ENCODE measurements at places on chromosomes 7 and 10. TPM values are rescaled to one million over a fixed set of nuclear protein-coding genes. Genes with fewer than 3 reads are reported as not detected.

- DNase-seq: no peak
These were observed 1.1 kb downstream of the TMEM196 start for GRCh38 chr7:19772306-19772705.

DNA sequence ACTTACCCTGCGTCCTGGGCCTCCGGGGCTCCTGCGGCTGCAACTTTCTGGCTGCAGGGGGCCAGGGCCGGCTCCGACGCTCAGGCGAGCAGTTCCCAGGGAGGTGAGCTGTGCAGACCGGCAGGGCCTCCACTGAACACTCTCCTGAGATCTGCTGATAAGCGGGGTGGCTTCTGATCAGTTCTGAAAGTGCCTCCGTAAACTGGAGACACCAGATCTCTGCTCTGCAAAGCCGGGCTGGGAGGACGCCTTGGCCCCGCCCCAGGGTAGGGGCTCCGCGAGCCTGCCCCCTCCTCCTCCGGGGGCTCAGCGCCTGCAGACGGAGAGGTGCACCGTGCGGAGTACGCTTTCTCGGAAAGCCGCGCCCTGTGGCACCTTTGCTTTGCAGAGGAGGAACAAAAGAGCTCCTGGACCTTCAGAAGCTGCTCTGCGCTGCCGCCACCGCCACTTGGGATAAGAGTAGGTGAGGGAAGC lies 141.3 kb upstream of the VKORC1L1 start:
- DNase-seq: peak; percentile 30

DNA sequence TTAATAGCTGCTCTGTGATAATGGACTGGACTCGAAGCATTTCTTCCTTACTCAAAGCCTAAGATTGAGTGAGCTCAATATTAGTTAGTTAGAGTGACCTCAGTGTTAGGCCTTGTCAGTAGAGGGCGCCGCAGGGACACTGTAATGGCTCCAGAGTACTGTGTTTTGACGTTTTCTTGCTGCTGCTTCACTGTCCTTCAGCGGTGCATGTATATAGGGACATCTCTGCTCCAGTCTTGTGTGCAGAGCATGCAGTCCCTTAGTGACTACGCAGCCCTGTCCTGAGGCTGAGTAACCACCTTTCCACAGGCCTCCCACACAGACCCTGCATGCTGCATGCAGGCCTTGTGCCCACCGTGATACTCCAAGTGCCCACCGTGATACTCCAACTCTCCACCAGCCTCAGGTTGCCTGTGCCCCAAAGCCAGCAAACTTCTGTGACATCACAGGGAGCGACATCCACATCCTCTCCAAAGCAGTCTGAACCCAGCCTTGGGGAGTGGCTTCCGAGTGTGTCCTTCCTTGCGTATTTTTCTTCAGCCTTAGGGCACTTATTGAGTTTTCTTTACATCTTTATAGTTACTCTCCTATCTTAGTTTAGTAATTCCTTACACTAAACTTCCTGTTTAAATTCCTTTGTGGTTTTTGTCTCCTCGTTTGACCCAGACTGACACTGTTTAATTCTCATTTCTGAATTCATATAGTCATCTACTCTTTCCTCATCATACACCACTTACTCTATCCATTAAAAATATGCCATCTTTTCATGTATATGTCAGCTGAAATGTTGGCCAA lies 118.2 kb downstream of the JAZF1 start:
- DNase-seq: peak; percentile 74

- no peak for DNase-seq
These were observed 52.0 kb downstream of the GTF2IRD1 start for GRCh38 chr7:74505471-74506324.

DNA sequence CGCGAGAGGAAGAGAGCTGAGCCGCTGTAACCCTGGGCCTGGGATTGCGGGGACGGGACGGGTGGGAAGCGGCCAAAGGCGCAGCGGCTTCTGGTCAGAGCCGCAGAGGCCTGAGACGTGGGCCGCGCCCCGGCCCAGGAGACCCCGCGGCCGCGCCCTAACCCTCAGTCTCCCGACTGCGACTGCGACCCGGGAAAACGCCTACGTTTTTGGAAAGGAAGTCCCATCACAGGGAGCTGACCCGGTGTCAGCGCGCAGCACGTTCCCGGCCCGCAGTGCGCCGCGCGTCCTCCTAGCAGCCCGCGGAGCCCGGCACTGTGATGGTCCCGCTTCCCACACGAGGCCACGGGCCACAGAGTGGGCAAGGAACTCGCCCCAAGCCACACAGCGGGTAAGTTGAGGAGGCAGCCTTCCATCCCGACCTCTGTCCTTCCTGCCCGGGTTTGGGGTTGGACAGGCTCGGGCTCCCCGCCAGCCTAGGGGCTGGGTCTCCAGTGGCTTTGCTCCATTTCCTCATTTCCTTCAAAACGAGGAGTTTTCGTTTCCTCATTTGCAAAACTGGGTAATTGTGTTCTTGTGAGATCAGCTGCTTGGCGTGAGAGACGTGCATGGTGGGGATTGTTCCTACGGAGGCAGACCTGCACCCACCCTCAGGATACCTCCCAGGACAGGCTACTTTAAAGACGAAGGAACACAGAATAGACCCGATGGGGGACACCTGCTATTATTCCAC lies 1.2 kb downstream of the GPNMB start:
- no peak for DNase-seq

DNA sequence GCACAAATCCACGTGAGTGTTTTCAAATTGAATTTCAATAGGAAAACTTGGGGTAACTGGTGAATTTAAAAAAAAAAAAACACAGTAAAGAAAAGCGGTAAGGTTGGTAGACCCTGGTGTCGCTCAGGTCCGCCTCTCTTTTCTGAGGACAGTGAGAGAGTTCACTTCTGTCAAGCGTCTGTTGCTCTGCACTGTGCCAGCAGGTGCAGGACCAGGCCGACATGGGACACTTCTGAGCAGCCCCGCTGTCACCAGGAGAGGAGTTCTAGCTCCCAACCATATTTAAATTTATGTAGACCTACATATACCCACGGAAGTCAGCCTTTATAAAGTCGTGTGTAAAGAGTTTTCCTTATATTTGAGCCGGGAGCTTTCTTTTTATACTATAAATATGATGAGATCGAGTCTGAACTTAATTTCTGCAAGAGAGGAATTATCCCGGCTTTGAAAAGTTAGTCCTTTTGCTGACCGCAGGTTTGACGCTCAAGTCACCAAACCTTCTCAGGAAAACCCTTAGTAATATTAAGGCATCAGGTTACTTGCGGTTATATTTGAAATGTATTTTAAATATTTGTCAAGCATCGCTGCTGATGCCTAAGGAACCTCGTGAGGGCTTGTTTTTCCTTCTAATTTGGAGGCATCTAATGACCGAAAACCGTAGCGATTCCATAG lies 531 bp downstream of the IKZF1 start:
- DNase-seq: peak; percentile 73

- DNase-seq: no peak
These were observed 7.6 kb downstream of the FAM53B start for GRCh38 chr10:124736491-124737136.

DNA sequence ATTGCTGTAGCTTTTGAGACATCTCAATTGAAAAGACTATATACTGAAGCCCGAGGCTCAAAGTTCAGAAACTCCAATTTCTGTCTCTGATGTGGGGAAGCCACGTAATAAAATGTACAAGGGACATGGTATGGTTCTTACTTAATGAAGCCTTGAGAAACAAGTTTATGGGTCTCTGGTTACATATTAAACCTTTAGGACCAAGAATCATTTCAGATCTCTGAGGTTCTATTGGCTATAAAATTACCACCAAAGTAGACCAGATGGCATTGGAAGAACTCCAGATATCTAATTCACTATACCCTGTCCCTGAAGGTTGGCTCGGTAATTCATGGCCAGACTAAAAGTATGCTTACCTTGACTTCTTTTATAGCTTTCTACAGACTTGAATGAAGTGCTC lies 23.7 kb downstream of the STAMBPL1 start:
- no peak for DNase-seq

DNA sequence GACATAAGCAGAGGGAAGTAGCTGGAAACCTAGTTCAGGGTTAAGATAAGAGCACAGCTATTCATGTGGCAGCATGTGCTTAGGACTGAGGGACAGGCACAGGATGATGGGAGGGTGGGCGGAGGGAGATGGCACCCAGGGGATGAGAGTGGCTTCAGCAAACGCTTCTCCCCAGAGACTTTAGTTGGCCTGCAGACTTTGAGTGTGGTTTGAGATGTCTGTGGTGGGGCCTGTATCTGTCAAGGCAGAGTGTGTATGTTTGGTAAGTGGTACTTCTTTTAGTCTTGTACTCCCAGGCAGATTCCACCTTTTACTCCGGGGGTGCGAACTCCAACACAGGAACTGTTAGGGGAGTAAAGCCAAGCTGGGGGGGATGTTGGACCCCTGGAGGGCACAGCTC lies 88.9 kb downstream of the WDFY4 start:
- no peak for DNase-seq

DNA sequence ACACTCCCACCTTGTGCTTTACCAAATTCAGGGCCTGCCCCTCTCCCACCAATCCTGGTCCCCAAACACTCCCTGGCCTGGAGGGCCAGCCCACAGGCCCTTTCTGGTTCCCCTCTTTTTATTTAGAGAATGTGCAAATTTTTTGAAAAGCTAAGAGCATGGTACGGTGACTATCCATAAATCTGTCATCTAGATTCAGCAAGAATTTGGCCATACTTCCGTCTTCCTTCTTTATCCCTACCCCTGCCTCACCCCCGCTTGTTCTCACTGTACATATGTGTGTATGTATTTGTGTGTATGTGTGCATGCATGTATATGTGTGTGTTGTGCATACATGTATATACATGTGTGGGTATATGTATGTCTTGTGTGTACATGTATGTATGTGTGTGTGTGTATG lies 8.1 kb upstream of the TBRG4 start:
- no peak for DNase-seq

DNA sequence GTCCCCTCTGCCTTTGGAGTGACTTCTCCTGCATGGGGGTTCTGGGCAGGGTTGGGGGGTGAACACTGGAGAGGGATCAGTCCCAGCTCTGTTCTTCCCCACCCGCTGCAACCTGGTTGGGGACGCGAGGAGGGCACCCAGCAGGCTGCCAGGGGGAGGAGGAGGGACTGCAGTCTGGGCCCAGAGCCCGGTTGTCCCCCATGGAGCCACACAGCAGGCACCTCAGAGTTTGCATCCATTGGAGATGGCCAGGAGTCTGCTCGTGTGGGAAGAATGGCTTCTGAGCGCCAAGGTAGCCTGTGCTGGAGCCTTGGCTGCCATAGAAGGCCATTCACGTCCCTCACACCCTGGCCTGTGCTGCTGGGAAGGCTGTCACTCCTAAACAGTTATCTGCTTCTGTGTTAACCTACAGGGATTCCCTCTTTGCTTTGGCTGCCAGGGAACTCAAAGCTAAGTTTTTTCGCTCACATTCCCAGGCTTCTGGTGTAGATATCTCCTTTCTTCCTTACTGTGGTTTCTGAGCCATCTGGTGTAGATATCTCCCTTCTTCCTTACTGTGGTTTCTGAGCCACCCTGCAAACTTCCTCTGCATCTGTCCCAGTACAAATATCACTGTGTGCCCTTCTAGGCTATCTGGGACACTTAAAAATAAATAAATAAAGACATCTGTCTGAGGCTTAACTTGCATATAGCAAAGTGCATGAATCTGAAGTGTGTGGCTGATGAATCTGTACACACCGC lies 133.7 kb downstream of the LHPP start:
- no peak for DNase-seq

- no peak for DNase-seq
These were observed 25.5 kb downstream of the ARHGAP22 start for GRCh38 chr10:48579251-48579960.

DNA sequence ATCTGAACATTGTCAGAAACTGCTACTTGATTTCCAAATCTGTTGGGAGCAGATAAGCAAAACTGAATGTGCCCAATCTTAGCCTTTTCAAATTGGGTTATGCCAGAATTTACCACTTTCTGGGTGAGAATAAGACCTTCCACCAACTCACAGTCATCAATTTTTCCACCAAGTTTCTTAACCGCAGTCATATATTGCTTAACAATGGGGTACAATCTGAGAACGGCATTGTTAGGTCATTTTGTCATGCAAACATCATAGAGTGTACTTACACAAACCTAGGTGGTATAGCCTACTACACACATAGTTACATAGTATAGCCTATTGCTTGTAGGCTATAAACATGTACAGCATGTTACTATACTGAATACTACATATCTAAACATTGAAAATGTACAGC lies 16.0 kb downstream of the MRPS33 start:
- DNase-seq: no peak

DNA sequence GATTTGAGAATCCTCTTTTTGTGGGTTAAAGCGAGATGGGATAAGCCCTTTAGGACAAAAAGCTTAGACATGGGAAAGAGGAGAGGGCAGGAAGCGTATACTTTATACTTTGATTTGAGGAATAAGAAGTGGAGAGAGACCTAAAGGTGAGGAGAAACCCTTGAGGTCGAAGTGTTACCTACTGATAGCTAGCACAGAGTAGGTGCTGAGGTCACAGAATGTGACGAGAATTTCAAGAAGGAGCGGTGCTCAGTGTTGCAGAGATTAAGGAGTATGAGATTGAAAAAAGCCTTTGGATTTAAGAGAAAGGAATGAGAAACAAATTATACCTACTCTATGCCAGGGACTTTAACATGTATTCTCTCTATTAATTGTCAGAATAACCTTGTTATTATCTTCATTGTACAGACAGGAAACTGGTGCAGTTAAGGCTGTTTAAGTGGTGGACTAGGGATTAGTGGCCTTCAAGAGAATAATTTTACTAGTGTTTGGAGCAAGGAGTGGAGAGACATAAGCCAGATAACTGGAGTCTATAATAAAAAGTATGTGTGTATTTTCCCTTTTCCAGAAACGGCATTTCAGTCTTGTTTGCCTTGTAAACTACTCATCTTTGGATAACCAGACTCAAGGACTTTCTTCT lies 8.8 kb downstream of the CAPZA2 start:
- DNase-seq: no peak

DNA sequence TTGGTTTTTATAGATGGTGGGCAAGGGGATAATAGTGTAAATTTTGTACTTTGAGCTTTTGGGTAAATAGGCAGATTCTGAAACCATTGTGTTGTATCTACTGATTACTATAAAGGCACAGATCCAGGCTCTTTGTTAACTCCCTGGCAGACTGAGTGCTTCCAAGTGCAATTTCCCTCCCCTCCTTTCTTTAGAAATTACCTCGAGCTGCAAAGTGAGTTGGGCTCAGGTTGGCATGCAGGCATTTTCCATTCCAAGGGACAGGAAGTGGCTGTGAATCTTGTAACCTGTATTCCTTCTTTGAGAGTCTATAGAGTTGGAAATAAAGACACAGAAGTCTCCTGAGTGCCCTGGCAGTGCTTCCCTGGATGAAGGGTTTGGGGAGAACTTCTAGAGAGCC lies 494.2 kb upstream of the GALNT17 start:
- DNase-seq: no peak

GRCh38 chr7:99308461-99309074 lies 17.1 kb upstream of the ARPC1A start:
- DNase-seq: peak; percentile 21

GRCh38 chr7:21670496-21670895 lies 127.7 kb downstream of the DNAH11 start:
- no peak for DNase-seq

Gene ARHGEF5
- total RNA-seq: 17.2 TPM

Gene PROSER2
- 0.31 TPM for total RNA-seq

Gene PTPRZ1
- total RNA-seq: not detected

Gene CTAGE8
- 1.8 TPM for total RNA-seq

Gene OR2A5
- total RNA-seq: not detected

Gene ITPRID1
- not detected for total RNA-seq

Gene C10orf105
- total RNA-seq: 0.63 TPM

Gene MLXIPL
- total RNA-seq: not detected

Gene ABLIM1
- total RNA-seq: 119 TPM
